ENCODE measurements at places on chromosomes 6 and 20. TPM values are rescaled to one million over a fixed set of nuclear protein-coding genes. Genes with fewer than 3 reads are reported as not detected.

- no peak for DNase-seq
- H3K4me3 ChIP-seq, result no peak overlapping the region
- no peaks in the 10 kb centered on the region for H3K4me1 ChIP-seq
- no peaks in the 10 kb centered on the region for H3K36me3 ChIP-seq
Observed at GRCh38 chr20:55676097-55676496, 329.2 kb downstream of the CBLN4 start.

- H3K27me3 ChIP-seq, result no peaks in the 10 kb centered on the region
- H3K36me3 ChIP-seq, result no peaks in the 10 kb centered on the region
- H3K4me1 ChIP-seq, result peaks cover 3% of the 10 kb centered on the region
- no peak for DNase-seq
- peak overlapping the region; percentile 93 for H3K27ac ChIP-seq
Observed at GRCh38 chr6:132814716-132815570, 574 bp downstream of the RPS12 start.

- H3K27ac ChIP-seq, result peak overlapping the region; percentile 20
- no peak overlapping the region for H3K4me3 ChIP-seq
- no peaks in the 10 kb centered on the region for H3K27me3 ChIP-seq
- no peaks in the 10 kb centered on the region for H3K36me3 ChIP-seq
- peaks cover 26% of the 10 kb centered on the region for H3K4me1 ChIP-seq
Observed at GRCh38 chr20:15139522-15139921, 802.1 kb upstream of the FLRT3 start.

- no peak for DNase-seq
- no peaks in the 10 kb centered on the region for H3K36me3 ChIP-seq
- H3K27ac ChIP-seq, result no peak overlapping the region
- peaks cover 7% of the 10 kb centered on the region for H3K4me1 ChIP-seq
Observed at GRCh38 chr6:154868143-154868594, 126.9 kb upstream of the TIAM2 start.

GRCh38 chr6:149140137-149140909 is 177.2 kb upstream of the TAB2 start:
- H3K27ac ChIP-seq, result no peak overlapping the region
- H3K36me3 ChIP-seq, result no peaks in the 10 kb centered on the region
- no peak for DNase-seq
- H3K27me3 ChIP-seq, result no peaks in the 10 kb centered on the region

- no peak for DNase-seq
- H3K27me3 ChIP-seq, result no peaks in the 10 kb centered on the region
- H3K4me3 ChIP-seq, result no peak overlapping the region
Observed at GRCh38 chr6:132456700-132457143, 55.4 kb upstream of the MOXD1 start.

DNA sequence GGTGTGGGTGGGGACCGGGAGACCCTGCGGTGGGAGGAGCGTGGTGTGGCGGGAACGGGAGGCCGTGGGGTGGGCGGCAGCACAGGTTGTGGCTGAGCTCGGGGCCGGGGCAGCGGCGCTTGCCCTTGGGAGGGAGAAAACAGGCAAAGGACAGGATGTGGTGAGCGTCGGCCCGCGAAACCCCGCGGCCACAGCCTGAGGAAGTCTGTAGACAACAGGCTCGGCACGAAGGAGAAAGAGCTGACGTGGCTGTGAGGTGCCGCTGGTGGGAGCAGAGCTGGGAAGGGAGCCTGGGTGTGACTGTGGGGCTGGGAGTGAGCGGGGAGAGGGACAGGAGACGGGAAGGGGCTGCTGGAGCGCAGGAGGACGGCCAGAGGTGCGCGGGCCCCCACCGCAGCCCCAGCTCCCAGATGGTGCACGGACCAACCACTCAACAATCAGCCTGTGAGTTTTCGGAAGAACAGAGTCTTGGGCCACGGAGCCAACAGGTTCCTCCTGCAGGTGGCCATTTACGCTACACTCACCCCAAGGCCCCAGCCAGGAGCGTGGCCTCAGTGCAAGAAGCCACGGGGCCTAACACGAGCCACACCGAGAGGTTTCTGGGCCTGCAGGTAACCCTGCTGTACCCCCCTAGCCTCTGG is 202.8 kb downstream of the DLL1 start:
- H3K27me3 ChIP-seq, result no peaks in the 10 kb centered on the region
- no peaks in the 10 kb centered on the region for H3K36me3 ChIP-seq
- no peak overlapping the region for H3K27ac ChIP-seq
- no peaks in the 10 kb centered on the region for H3K4me1 ChIP-seq
- no peak overlapping the region for H3K4me3 ChIP-seq

DNA sequence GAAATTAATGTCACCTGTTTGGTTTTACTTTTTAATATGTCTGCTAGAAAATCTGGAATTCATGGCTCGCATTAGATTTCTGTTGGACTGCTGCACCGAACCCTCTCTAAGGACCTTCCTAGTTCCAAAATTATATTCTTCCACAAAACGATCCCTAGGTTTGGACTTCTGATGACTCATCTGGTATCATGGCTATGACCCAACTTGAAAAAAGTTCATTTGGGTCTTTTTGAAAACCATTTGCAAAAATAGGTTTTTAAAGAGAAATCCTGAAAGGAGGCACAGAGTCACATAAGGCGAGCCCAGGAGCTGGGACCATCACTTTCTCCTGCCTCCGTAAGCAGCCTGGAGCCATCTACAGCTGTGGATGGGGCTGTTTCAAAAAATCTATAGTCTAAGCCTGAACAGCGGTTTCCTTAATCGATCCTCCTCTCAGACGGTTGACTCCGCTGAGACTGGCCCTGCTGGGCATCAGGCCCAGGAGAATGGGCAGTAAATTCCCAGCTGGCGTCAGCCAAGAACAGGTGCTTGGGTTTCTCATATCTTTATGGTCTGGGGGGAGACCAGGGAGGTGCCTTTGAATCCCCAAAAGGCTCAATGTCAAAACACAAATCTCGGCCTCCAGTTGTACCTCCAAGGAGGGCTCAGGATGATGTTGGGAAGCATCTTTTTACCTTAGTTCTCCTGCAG is 44.6 kb downstream of the SLC24A3 start:
- H3K27me3 ChIP-seq, result no peaks in the 10 kb centered on the region
- H3K27ac ChIP-seq, result no peak overlapping the region
- H3K4me1 ChIP-seq, result no peaks in the 10 kb centered on the region
- DNase-seq, result no peak
- H3K36me3 ChIP-seq, result no peaks in the 10 kb centered on the region

- H3K4me3 ChIP-seq, result no peak overlapping the region
- H3K27ac ChIP-seq, result no peak overlapping the region
- H3K36me3 ChIP-seq, result no peaks in the 10 kb centered on the region
- H3K27me3 ChIP-seq, result no peaks in the 10 kb centered on the region
- no peak for DNase-seq
Observed at GRCh38 chr6:153957394-153957793, 81.6 kb upstream of the OPRM1 start.

DNA sequence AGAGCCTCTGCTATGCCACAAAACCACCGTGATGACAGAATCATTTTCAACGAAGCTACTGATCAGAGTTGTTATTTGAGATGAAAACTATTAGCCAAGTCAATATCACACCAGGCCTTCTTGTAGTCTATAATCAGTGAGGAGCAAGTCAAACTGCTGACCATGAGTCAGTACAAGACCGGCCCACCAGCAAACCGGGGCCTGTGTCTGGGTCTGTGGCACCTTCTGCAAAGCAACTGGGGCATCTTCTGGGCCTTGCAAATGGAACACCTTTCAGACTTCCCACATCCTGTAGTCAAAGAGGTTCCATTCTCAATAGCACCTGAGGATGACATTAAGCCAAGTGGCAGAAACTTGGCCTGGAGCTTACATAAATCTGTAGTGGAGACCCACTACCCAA is 38.5 kb downstream of the CPXM1 start:
- H3K4me3 ChIP-seq, result no peak overlapping the region
- DNase-seq, result no peak
- no peaks in the 10 kb centered on the region for H3K36me3 ChIP-seq
- H3K27me3 ChIP-seq, result no peaks in the 10 kb centered on the region
- no peak overlapping the region for H3K27ac ChIP-seq
- H3K4me1 ChIP-seq, result no peaks in the 10 kb centered on the region

- no peaks in the 10 kb centered on the region for H3K4me1 ChIP-seq
- peak; percentile 70 for DNase-seq
- H3K36me3 ChIP-seq, result peaks cover 7% of the 10 kb centered on the region
- H3K4me3 ChIP-seq, result peak overlapping the region; percentile 61
- no peak overlapping the region for H3K27ac ChIP-seq
Observed at GRCh38 chr20:50189681-50190250, 864 bp upstream of the CEBPB start.

DNA sequence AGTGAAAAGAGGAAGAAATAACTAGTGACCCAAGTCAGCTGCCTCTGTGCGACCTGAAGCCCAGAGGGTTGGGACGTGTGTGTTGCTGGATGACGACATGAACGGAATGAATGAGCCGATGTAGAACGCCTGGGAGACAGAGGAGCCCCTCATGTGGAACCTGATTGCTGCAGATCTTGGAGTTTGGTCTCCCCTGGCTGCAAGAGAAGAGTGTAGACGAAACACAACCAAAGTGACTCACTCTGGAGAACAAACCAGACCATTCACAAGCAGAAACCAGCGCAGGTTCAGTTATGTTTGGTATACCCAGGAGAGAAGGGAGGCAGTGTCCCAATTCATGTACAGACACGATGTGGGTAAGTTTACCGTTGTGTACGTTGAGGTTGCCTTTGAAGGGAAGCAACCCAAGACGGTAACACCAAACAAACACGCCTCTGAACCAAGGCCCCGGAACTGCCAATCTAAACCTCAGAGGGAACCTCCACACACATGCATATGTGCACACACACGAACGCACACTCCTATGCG is 265.9 kb downstream of the BMP7 start:
- H3K36me3 ChIP-seq, result no peaks in the 10 kb centered on the region
- no peaks in the 10 kb centered on the region for H3K27me3 ChIP-seq
- H3K4me1 ChIP-seq, result no peaks in the 10 kb centered on the region
- no peak overlapping the region for H3K4me3 ChIP-seq
- no peak overlapping the region for H3K27ac ChIP-seq

DNA sequence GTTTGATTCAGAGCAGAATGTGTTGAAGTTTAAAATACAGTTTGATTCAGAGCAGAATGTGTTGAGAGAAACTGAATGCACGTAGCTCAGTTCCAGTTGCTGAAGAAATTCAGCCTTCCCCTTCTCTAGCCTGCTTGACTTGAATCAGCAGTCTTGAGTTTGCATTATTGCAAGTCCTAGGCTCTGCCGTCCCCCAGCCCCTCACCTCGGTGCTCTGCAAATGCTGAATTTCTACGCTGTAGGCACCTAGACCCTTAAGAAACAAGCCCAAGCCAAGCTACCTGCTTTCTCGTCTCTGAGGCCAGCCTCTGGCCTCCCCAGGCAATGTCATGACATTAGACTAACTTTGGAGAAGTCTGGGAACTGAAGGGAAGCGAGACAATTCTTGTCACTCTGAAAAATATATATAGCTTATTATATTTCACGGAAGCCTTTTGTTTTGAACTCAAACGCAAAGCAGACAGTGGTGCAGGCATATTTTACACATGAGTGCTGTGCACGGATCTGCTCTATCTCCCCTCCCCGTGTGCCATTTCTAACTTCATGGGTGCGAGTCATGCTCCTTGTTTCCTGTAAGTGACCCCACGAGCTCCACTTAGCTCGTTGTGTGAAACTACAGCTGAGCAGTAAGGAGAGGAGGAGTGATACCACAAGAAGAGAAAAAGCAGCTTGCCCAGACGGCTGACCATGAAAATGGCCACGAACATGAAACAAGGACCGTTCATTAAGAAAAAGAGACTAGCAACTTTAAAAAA is 71.4 kb upstream of the DUSP22 start:
- H3K4me3 ChIP-seq, result no peak overlapping the region
- no peaks in the 10 kb centered on the region for H3K27me3 ChIP-seq
- no peaks in the 10 kb centered on the region for H3K4me1 ChIP-seq
- no peak overlapping the region for H3K27ac ChIP-seq

DNA sequence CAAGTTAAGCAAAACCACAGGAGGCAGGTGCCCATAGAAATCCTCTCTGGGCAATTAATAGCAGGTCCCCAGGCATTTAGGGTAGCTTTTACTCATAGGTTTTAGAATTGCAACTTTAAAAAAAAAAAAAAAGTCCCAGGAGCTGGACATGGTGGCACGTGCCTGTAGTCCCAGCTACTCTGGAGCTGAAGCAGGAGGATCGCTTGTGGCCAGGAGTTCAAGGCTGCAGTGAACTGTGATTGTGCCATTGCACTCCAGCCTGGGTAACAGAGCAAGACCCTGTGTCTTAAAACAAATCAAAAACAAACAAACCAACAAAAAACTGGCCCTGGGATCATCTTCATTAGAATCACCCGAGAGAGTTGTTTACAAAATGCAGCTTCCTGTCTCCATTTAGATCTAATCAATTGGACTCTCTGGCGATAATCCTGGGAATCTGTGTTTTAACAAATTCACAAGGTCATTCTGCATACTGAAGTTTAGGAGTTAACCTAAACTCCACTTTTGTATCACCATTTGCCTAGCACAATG is 131.8 kb upstream of the AKAP12 start:
- no peaks in the 10 kb centered on the region for H3K27me3 ChIP-seq
- no peak overlapping the region for H3K27ac ChIP-seq
- H3K36me3 ChIP-seq, result no peaks in the 10 kb centered on the region
- no peaks in the 10 kb centered on the region for H3K4me1 ChIP-seq

GRCh38 chr6:68443704-68444103 is 191.4 kb upstream of the ADGRB3 start:
- no peak for DNase-seq
- H3K36me3 ChIP-seq, result no peaks in the 10 kb centered on the region
- no peak overlapping the region for H3K27ac ChIP-seq
- H3K4me3 ChIP-seq, result no peak overlapping the region
- H3K27me3 ChIP-seq, result no peaks in the 10 kb centered on the region
- H3K4me1 ChIP-seq, result no peaks in the 10 kb centered on the region

GRCh38 chr6:16122197-16122596 is 6.7 kb upstream of the MYLIP start:
- no peak overlapping the region for H3K4me3 ChIP-seq
- no peak overlapping the region for H3K27ac ChIP-seq
- no peaks in the 10 kb centered on the region for H3K27me3 ChIP-seq
- no peaks in the 10 kb centered on the region for H3K36me3 ChIP-seq
- no peaks in the 10 kb centered on the region for H3K4me1 ChIP-seq

DNA sequence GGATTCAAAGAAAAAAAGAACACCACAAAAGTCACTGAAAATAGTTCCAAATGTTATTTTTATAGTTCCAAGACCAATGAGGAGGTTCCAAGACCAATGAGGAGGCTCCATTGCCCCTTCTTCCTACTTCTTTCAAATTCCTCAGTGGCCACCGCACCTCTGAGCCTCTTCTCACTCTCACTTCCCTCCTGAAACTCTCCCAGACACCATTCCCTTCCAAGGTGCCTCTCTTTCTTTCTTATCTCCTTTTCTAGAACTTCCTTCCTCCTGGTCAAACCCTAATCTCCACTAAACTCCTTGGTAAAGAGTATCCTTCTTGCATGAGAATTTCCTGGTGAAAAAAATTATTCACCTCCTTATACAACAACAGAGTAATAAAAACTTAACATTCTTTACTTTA is 20.4 kb upstream of the MCUR1 start:
- no peaks in the 10 kb centered on the region for H3K4me1 ChIP-seq
- no peak for DNase-seq
- no peak overlapping the region for H3K4me3 ChIP-seq
- no peaks in the 10 kb centered on the region for H3K36me3 ChIP-seq

BPIFA2 gene
- total RNA-seq, result not detected

UBD gene
- 7.4 TPM for total RNA-seq

ACSS1 gene
- 30.4 TPM for total RNA-seq

All from pancreas (tissue), 10 donors.